Hepatic stellate cell (primary cell): ENCODE measurements at places on chromosomes 5 and 9.

- peak; percentile 55 for DNase-seq
These were observed 6.8 kb upstream of the SUSD3 start for GRCh38 chr9:93051680-93052089.

DNA sequence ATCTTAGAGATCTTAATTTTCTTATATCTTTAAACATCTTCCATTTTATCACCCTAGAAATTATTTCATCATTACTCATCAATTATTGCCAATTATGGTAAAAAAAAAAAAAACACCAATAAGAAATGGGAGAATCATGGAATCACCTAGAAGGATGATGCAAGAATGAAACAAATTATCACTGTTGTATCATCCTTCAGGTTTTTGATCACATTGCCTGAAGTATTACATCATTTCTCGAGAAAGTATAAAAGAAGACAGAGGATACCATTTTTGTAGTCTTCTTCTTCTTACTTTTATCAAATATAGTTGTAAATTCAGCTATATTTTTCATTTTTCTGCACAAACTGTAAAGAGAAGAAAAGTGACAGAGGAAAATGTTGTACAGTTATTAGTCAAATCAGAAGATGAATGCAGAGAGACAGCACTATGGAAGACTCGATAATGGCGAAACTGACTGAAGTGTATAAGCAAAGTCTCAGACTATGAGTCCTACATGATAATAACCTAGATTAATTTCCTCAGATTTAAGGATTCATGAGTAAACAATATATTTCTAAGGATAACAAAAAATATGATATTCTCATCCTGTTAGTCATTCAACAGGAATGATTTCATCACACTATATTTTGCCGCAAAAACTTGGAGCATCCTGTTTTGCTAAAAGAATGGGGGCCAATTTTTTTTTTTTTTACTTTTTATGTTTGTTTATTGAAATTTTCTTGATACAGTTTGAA, 5.9 kb upstream of the STC2 start:
- DNase-seq, result peak; percentile 77

- no peak for DNase-seq
These were observed 21.5 kb upstream of the ZBTB34 start for GRCh38 chr9:126838895-126839294.

GRCh38 chr9:91677331-91677730, 253.7 kb upstream of the NFIL3 start:
- DNase-seq, result no peak

DNA sequence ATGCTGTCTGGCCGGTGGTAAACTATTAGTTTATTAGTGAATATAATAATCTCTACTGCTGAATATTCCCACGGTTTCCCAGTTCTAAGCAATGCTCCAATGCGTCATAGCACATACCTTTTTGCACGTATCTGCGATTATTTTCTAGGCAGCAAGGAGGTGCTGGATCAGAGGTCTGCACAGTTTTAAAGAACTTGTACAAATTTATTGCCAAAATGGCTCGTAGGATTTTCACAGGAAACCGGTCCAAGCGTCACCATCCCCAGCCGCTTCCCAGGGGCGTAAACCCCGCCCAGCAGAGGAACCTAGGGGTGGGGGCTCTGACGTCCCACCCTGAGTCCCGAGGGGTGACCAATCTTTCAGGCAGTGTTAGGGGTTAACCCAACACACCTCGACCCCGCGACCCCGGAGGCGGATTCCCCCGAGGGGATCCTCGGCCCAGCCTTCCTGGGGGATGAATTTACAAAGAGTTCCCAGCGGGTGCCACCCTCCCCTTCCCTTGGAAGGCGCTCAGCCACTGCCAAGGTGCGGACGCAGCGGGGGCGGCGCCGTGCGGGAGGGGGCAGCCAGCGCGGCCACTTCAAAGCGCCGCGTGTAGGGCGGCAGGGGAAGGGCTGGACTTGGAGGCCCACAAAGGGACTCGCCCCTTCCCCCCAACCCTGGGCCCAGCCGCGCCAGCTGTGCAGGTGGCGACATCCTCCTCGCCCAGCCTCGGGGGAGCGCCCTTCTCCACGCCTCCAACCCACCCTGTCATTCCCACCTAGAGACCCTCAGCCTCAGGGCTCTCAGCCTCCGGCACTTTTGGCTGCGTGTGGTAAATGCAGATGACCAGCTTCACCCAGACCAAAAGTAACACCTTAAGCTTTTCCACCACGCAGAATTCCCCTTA, 43.5 kb upstream of the TCF7 start:
- no peak for DNase-seq

DNA sequence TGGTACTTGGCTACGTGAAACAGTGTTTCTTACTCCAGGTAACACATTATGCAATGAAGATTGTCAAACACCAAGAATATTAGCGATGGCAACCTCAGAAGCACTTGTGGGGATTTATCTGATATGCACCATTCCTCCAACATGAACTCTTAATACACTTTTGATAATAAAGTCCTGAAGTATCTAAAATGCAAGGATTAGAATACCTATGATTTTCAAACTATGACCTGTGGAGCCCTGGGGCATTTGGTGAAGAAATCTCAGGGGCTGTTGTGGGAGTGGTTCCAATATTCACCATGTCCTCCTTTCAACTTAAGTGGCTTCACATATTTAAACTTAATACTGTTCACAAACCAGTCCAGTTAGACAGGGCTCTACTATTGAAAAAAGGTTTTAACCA, 214.6 kb upstream of the POU5F2 start:
- DNase-seq, result no peak

GRCh38 chr9:68969538-68969937, 44.4 kb downstream of the PRKACG start:
- DNase-seq, result no peak

DNA sequence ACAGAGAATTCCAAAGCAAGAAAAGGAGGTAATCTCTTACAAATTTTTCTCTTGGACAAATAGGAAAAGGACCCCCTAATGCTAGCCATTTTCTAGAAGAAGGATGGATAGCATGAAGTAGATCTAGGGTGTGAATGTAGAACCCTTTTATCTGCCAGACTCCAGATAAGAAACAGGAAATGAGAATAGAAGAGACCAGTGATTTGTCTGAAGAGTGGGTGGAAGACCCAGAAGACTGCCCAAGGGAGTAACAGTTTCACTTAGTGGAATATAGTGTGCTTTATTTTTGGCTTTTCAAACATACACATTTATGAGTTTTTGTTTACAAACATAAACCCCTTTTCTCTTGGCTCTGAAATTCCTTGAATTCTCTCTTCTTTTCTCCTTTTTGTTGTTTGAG, 25.0 kb downstream of the ECM2 start:
- no peak for DNase-seq
